Stimulated activated CD4-positive, alpha-beta T cell treated with anti-CD3 and anti-CD28 coated beads, TNF-alpha, amount 100 ng/mL, for 1 hour (primary cell): ENCODE measurements at places on chromosomes 2 and 18.

DNA sequence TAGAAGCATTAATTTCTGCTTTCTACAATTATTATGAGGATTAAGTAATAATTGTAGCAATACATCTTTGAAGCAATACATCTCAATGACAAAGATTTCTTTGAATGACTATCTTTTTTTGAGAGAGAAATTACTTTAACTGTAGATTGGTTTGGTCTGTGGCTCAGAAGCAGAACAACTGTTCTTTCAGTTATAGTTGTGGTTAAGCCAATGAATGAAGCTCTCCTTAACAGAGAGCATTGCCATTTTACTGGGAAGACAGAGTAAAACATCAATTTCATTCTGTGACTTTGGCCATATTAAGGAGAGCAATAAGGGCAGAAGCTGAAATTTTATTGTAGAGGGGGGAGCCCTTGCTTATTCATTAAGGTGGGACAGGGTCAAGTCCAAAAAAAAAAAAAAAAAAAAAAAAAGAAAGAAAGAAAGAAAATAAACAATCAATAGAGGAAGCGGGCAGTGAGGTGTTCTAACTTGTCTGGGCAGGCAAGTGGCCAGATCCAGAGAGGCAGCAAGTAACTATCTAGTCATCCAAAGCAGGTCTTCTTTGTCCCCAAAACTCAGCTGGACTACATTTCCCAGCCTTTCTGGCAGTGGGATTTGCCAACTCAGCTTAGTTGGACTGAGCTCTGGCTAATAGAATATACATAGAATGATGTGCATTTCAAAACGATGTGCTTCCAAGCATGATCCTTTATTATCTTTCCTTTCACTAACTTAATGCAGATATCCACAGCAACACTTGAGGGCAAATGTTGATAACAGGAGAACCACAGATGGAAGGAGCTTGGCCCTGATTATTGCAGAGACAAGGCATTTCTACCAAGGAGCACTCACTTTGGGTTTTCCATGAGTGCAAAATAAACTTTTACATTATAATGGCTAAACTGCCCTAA lies 462.7 kb upstream of the CDH20 start:
- DNase-seq: no peak

- peak; percentile 24 for DNase-seq
Measured at GRCh38 chr2:161063157-161063945, 96.9 kb upstream of the TANK start.

GRCh38 chr2:42848265-42848664 lies 55.9 kb upstream of the HAAO start:
- DNase-seq: no peak

GRCh38 chr2:216970359-216970915 lies 110.6 kb upstream of the TNP1 start:
- no peak for DNase-seq

DNA sequence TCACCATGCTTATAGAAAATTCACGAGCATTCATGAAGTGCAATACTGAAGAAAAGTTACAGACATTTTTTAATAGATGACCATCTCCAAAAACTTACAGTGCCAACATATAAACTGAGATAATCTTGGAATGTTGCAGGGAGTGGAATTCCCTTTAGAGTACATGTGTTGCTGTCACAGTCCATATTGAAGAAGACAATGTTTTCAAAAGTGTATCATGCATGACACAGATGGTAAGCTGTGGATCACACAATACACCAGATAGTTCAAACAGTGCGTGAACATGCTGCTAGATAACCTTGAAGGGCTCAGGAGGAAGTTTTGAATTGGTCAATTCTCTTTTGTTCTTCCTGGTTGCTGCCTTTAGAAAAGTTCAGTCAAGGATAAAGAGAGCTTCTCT lies 1644.3 kb upstream of the NXPH2 start:
- DNase-seq: no peak

- no peak for DNase-seq
Measured at GRCh38 chr2:147614979-147615470, 229.8 kb upstream of the ACVR2A start.

GRCh38 chr2:222242532-222242931 lies 56.3 kb downstream of the PAX3 start:
- no peak for DNase-seq

GRCh38 chr2:201257381-201257955 lies 2.9 kb upstream of the CASP8 start:
- DNase-seq: no peak

DNA sequence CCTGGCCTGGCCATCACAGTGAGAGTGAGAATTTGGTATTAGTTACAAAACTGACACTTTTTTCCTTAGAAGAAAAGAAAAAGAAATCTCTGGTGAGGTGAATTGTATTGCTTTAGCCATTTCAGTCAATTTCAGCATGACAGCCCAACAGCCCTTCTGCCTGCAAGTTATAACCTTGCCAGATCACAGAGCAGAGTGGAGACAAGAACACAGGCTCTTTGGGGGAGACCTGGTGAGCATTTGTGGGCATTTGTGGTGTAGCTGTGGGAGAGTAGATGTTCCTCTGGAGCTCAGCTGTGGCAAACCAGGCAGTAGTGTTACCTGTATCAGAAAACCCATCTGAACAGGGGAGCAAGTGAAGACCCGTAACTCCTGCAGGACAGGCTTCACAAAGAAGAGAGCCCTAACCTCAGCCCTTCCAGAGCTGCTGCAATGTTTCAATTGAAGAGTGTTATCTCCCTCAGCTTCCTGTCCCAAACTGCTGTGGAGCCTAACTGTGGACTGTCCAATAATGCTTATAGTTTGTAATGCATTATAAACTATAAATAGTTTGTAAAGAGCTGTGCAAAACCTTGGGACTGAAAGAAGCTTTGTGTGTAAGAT lies 22.8 kb upstream of the DLX1 start:
- DNase-seq: no peak

GRCh38 chr2:230957756-230958391 lies 32.8 kb upstream of the GPR55 start:
- DNase-seq: no peak

DNA sequence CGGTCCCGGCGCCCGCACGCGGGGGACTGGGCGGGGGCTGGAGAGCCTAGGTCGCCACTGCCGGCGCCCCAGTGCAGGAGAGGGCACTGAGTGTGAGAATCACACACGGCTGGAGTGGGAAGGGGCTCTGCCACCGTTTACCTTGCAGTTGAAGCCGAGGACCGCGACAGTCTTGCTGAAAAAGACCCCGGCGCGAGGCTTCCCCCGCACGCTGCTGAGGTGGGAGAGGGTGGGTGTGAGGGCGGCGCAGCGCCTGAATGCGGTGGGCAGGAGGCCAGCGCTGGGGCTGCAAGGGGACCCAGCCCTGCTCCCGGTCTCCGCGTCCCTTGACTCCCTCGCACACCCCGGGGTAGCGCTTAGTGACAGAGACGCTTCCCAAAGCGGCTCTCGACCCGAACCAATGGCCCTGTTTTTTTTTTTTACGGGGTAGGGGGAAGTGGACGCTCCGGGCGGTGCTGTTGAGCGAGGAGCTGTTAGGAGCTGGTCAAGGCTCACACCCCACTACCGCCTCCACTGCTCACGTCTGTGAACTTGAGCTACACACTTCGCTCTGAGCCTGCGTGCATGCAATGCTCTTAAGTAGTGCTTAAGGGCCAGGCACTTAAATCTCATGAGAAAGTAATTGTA lies 794 bp downstream of the NOTO start:
- no peak for DNase-seq

DNA sequence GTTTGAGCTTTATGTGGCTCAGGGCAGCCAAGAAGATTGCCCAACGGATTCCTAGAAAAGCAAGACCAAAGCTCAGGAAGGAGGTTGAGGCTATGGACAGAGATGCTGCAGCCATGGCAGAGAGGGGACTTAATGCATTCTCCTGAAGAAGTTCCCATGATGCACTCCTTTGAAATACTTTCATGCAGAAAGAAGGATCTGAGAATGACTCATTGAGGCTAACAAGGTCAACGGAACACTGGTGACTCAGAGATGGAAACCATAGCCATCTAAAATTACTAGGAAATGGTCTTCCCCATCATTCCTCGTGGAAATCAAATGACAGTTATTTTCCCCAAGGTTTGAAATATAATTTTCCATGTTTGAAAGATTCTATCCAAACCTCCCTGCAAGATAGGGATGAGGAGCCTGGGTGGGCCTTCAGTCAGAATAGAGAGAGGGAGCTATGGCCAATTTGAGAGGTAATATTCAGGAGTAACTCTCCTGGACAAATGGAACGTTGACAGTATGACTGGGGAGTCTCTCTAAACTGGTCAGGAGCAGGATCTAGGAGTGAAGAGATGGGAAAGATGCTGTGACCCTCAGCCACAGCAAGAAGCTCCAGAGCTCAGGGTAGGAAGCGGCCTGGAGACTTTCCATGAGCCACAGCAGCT lies 63.0 kb downstream of the REEP1 start:
- no peak for DNase-seq

- DNase-seq: no peak
Measured at GRCh38 chr2:182245963-182246362, 180.9 kb downstream of the PDE1A start.

DNA sequence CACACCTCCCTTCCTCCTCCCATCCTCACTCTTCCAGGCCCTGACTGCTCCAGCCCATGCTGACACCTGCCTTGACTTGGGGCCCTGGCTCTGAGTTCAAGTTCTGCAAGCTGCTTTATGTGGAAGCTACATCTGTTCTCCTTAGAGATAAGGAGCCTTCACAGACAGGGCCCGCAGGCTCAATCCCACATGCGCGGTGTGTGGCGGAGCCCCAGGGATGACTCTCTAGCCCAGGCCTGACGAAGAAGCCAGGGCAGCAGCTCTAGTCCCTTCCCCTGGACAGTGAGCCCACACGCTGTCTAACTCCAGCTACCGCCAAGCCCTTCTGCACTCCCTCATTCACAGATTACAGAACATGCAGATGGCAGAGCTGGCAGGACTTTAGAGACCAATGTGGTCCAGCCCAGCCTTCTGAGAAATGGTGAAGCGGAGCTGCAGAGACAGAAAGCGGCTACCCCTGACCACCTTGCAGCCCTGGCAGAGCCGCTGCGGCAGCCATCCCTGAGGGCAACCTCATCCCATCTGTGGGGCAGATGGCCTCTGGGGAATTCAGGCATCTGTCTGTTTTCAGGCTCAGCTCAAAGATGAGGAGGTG lies 304.3 kb downstream of the CELF4 start:
- DNase-seq: no peak

DNA sequence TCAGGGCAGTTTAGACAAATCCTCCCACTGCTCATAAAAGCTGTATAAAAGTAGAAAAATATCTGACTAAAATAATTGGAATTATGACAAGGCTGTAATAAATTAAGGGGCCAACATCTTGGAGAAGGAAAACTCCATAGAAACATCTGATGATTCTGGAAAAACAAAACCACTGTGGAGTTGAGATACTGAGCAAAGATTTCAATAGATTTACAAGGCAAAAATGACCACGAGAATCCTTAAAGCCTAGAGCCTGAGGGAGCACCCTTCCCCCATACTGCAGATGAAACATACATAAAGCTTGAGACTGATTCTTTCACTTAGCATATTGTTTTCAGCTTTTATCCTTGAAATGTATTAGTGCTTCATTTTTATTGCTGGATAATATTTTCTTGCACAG lies 286.4 kb upstream of the MMADHC start:
- DNase-seq: no peak
